ENCODE measurements at places on chromosomes 11 and 22. TPM values are rescaled to one million over a fixed set of nuclear protein-coding genes. Genes with fewer than 3 reads are reported as not detected.

The DGCR6 gene
- total RNA-seq: 10.5 TPM

- DNase-seq: no peak
- no peak overlapping the region for H3K4me3 ChIP-seq
- no peaks in the 10 kb centered on the region for H3K27me3 ChIP-seq
- no peak overlapping the region for H3K27ac ChIP-seq
- no peaks in the 10 kb centered on the region for H3K36me3 ChIP-seq
Measured at GRCh38 chr11:117511931-117512539, 184.4 kb downstream of the CEP164 start.

GRCh38 chr11:14021738-14022137, 59.2 kb downstream of the SPON1 start:
- no peaks in the 10 kb centered on the region for H3K27me3 ChIP-seq
- H3K4me3 ChIP-seq: no peak overlapping the region
- H3K36me3 ChIP-seq: no peaks in the 10 kb centered on the region
- H3K27ac ChIP-seq: no peak overlapping the region
- DNase-seq: no peak

DNA sequence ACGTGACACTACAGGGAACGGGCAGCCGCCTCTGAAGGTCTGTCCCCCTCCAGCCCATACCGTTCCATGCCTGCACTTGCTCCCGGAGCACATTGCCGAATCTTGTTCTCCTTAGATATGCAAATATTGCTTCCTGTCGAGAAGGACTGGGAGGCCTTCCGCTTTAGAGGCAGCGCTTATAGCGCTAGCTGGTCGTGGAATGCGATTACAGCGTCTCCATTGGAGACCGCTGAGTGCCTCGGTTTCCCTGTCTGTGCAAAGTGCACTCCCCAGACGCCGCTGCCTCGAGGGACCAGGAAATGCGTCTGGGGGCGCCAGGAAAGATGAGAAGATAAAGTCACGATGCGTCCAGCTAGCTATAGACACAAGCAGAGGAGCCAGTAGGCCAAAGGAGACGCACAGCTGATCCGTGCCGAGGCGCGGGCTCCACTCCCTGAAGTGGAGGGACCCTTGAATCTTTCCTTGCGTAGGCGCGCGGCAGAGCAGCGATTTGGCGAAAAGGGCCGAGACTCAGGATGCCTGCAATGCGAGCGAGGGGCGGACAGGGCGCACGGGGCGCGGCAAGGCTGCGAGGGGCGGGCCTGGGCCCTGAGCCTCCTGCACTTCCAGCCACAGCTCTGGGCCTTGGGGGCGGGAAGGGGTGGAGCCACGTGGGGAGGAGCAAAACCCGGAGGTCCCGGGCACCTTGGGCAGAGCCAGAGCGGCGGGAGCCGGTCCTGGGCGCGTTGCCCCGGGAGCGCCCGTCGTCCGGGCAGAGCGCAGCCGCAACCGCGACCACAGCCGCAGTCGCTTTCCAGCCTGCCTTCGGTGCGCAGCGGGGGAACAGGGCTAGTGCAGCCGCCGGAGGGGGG, at the start of gene RASSF10:
RASSF10 (plus strand) TSS at position 692 of the 851 bp plus-strand sequence. CDS start 261 bp downstream, outside the sequence.
- H3K4me3 ChIP-seq: no peak within 1 kb of the TSS
- no peaks in the 10 kb centered on the region for H3K36me3 ChIP-seq
- no peak within 1 kb of the TSS for H3K27ac ChIP-seq
- H3K27me3 ChIP-seq: peaks cover 5% of the 10 kb centered on the region
- DNase-seq: peak; percentile 29

DNA sequence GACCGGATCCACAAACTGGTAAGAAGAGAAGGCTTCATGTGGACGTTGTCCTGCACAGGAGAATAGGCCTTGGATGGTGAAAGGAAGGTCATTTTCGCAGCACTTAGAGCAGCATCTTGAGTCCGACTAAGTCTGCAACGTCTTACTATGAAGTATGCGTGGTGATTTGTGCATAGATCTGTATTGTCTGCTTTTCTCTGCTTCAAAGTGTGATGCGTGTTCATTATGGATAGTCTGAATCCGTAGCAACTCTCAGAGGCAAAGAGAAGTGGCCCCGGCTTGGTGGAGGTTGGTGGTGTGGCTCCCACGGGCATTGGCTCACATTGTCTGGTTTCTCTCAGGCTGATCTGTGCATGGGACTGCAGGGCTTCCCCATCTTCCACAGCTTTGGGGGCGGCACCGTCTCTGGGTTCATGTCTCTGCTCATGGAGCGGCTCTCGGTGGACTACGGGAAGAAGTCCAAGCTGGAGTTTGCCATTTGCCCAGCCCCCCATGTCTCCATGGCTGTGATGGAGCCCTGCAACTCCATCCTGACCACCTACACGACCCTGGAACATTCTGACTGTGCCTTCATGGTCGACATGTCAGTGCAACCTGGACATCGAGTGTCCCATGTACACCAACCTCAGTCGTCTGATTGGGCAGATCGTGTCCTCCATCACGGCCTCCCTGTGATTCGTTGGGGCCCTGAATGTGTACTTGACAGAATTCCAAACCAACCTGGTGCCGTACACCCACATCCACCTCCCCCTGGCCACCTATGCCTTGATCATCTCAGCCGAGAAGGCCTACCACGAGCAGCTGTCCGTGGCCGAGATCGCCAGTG, 21.5 kb downstream of the LRRC74B start:
- no peak for DNase-seq
- no peak overlapping the region for H3K4me3 ChIP-seq
- H3K4me1 ChIP-seq: no peaks in the 10 kb centered on the region
- no peak overlapping the region for H3K27ac ChIP-seq
- no peaks in the 10 kb centered on the region for H3K36me3 ChIP-seq
- H3K27me3 ChIP-seq: no peaks in the 10 kb centered on the region

- H3K36me3 ChIP-seq: no peaks in the 10 kb centered on the region
- H3K4me1 ChIP-seq: peaks cover 4% of the 10 kb centered on the region
- H3K4me3 ChIP-seq: no peak overlapping the region
- DNase-seq: peak; percentile 69
- H3K27ac ChIP-seq: peak overlapping the region; percentile 68
Measured at GRCh38 chr11:71103266-71103665, 149.1 kb downstream of the SHANK2 start.

DNA sequence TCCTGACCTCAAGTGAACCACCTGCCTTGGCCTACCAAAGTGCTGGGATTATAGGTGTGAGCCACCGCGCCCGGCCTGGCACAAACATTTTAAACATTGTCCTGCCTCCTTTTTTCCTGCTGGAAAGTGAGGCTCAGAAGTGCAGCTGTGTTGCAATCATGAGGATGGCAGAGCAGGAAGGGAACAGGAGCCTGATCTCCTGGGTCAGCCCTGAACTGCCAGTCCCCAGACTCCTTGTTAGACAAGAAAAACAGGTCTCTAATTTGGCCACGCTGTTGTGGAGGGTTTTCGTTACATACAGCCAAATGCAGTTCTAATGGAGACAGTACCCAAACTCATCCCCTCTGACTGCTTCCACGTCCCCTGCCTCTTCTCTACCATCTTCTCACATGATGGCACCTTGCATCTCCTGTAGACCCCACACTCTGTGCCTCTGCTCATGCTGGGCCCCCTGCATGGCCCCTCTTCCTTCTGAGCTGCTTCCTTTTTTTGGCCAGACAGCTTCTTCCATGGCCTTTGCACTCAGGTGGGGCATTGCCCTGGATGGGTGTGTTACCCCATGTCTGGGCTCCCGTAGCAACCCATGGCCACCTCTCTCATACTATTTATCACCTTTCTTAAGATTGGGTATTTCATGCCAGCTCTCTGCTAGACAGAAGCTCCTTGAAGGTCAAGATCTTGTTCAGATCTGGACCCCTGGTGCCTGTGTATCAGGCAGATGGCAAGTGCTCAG, 227.1 kb downstream of the CEP164 start:
- no peak overlapping the region for H3K27ac ChIP-seq
- H3K4me3 ChIP-seq: no peak overlapping the region
- H3K4me1 ChIP-seq: no peaks in the 10 kb centered on the region

GRCh38 chr22:25404556-25404927, 159.9 kb upstream of the GRK3 start:
- peak overlapping the region; percentile 88 for H3K27ac ChIP-seq
- H3K4me1 ChIP-seq: peaks cover 47% of the 10 kb centered on the region
- no peaks in the 10 kb centered on the region for H3K36me3 ChIP-seq
- no peak for DNase-seq

DNA sequence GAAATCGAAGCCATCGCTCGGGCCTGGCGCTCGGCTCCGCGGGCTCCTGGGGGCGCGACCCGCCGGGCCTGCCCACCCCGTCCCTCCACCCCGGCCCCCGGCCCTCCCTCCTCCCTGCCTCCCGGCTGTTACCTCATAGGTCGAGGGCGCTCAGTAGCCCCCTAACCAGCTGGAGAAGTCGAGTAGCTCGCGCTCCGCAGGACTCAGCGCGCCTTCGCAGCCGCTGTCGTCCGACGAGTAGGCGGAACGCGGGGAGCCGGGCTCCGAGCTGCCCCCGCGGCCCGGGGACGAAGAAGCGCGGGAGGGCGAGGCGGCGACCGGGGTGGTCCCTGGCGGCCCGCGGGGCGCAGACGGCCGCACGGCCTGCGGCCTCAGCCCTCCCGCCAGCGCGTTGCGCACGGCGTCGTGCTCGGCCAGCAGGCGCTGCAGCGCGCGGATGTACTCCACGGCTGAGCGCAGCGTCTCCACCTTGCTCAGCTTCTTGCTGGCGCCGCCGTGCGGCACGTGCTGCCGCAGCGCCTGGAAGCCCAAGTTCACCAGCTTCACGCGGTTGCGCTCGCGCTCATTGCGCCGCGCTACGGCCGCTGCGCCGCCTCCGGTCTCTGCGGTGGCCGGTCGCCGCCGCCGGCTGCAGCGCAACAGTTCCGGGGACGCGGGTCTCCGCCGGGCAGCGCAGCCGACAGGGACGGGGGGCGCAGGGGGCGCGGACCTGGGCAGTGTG, 627 bp downstream of the ASCL2 start:
- no peak for DNase-seq
- H3K4me1 ChIP-seq: peaks cover 30% of the 10 kb centered on the region
- no peaks in the 10 kb centered on the region for H3K36me3 ChIP-seq
- H3K4me3 ChIP-seq: no peak overlapping the region

The CSF2RB gene
- 2.0 TPM for total RNA-seq

The CCDC116 gene
- 0.52 TPM for total RNA-seq

DNA sequence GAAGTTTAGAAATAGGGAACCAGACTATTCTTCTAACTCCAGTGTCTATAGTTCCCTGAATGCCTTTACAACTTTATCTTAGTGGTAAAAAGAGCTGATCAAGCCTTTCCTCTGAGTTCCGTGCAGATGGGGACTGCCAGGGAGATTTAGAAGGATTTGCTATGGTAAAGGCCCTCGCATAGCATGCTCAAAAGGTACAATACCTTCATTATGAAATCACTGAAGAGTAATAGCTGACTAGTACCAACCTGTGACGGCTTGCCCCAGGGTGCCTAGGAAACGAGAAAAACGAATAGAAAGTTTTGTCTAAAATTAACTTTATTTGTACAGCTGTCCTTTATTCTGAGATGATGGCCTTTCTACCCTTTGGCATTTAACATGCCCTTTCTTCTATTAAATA, 150.1 kb upstream of the ARHGAP42 start:
- H3K36me3 ChIP-seq: no peaks in the 10 kb centered on the region
- H3K27ac ChIP-seq: no peak overlapping the region
- no peaks in the 10 kb centered on the region for H3K27me3 ChIP-seq
- DNase-seq: no peak
- no peaks in the 10 kb centered on the region for H3K4me1 ChIP-seq

DNA sequence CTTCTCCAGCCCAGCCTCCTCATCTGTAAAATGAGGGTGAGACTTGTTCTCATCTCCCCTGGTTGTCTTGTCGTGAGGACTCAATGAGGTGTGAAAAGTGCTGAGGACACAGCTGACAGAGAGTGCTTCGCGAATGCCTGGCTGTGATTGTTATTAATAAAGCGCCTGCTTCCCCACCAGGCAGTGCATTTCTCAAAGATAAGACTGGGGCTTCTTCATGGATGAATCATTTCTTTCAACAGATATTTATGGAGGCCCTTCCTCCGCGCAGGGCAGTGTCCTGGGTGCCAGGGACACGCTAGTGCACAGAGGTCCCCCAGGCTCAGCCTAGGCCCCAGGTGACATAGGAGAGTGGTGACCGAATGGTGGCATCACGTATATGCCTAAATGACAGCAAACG, 34.3 kb upstream of the SHISAL1 start:
- H3K27me3 ChIP-seq: no peaks in the 10 kb centered on the region
- H3K4me1 ChIP-seq: no peaks in the 10 kb centered on the region
- H3K4me3 ChIP-seq: no peak overlapping the region

The PPFIBP2 gene
- 35.3 TPM for total RNA-seq

The PATZ1 gene
- 24.1 TPM for total RNA-seq

- H3K27ac ChIP-seq: no peak overlapping the region
- no peak overlapping the region for H3K4me3 ChIP-seq
- no peak for DNase-seq
- H3K36me3 ChIP-seq: no peaks in the 10 kb centered on the region
Measured at GRCh38 chr11:32056438-32056837, 34.4 kb upstream of the RCN1 start.

- peaks cover 26% of the 10 kb centered on the region for H3K4me1 ChIP-seq
- peaks cover 4% of the 10 kb centered on the region for H3K36me3 ChIP-seq
- no peak overlapping the region for H3K4me3 ChIP-seq
- no peak overlapping the region for H3K27ac ChIP-seq
Measured at GRCh38 chr22:35348026-35348590, 32.8 kb upstream of the HMOX1 start.

- no peaks in the 10 kb centered on the region for H3K27me3 ChIP-seq
- peak; percentile 77 for DNase-seq
- no peak overlapping the region for H3K27ac ChIP-seq
- no peak overlapping the region for H3K4me3 ChIP-seq
- H3K4me1 ChIP-seq: peaks cover 11% of the 10 kb centered on the region
- no peaks in the 10 kb centered on the region for H3K36me3 ChIP-seq
Measured at GRCh38 chr11:66328302-66329144, 7.7 kb downstream of the RIN1 start.

DNA sequence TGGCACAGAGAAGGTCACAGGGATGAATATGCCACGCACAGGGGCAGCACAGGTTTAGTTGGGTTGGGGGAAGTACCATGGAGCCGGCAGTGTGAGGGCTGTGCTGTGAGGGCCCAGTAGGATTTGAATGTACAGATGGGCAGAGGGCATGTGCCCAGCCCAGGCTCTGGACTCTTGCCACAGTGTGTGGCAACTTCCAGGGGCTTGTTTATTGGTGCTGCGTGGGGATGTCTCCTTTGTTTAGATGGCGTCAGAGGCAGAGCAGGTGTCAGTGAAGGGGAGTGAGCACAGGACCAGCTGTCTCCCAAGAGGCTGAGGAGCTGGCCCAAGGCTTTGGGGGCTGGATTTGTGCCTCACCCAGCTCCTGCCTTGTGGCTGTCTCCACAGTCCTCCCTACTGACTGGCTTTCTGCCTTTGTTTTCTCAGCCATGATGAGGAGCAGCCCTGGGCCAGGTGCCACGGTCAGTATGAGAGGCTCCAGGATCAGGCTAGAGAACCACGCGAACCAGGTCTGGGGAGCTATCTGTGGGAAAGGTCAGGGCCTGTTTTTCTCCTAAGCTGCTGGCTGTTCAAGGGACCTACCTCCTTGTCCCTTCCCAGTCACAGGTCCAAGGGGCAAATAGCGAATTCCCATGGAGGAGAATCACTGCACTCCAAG, 21.9 kb downstream of the SUN2 start:
- no peak overlapping the region for H3K4me3 ChIP-seq
- peak; percentile 81 for DNase-seq
- peak overlapping the region; percentile 87 for H3K27ac ChIP-seq
- H3K36me3 ChIP-seq: peaks cover 10% of the 10 kb centered on the region

All from body of pancreas (tissue), 4 donors.